Naive thymus-derived CD8-positive, alpha-beta T cell (primary cell): ENCODE measurements at places on chromosomes 2 and 18.

DNA sequence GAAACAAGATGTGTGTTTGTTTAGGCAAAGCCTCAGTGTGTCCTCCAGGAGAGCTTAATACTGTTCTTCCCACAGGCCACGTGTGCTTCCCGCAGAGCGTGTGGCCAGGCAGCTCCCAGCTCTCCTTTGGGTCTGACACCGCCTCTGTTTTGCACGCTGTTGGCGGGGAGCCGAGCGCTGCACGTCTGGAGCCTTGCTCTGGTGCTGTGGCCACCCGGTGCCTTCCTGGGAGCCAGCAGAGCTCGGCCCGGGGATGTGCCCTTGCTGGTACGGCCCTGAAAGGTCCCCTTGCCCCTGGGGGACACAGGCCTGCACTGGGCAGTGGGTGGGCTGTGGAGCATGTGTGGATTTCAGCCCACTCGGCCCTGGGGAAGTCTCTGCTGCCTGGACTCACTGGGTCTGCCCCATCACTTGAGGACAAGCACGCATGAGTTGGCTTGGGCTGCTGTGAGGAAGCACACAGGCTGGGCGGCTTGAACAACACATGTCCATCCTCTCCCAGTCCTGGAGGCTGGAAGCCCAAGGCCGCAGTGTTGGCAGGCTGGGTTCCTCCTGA lies 160.7 kb upstream of the HDAC4 start:
- H3K36me3 ChIP-seq: no peaks in the 10 kb centered on the region
- no peak for DNase-seq
- H3K27me3 ChIP-seq: peaks cover 10% of the 10 kb centered on the region
- no peak overlapping the region for H3K27ac ChIP-seq
- H3K4me1 ChIP-seq: no peaks in the 10 kb centered on the region

DNA sequence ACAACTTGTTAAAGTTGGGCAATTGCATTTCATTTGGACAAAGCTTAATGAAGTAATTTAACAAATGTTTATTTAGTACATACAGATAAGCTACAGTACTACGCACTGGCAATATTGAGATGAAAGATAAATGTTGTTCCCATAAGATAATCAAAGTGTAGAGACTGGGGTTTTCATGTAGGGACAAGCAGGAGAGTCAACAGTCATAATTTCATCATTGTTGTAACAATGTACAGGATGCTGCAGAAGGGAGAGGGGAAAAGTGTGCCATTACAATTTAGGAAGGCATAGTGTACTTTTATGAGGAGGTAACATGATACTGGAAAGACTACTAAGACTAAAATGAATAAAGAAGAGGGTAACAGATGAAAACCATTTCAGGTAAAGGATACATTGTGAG lies 441.6 kb downstream of the ERBB4 start:
- H3K27me3 ChIP-seq: no peaks in the 10 kb centered on the region
- H3K27ac ChIP-seq: no peak overlapping the region
- H3K4me3 ChIP-seq: no peak overlapping the region

DNA sequence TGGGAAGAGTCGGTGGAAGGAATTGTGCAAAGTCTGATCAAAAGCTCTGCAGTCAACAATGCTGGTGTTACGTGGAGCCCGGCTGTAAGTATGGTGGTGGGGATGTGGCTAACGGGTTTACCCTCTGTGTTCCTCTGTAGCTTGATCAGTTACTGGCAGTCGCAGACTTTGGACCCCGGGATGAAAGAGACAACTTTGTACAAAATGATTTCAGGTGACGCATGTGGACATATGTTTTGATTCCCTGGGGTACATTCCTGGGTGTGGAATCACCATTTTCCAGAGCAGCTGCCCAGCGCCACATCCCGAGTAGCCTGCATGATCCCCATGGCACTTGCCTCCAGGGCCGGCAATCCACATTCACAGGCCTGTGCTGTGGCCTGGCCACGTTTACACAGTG lies 9.8 kb downstream of the RBFA start:
- no peaks in the 10 kb centered on the region for H3K36me3 ChIP-seq
- no peaks in the 10 kb centered on the region for H3K4me1 ChIP-seq
- H3K4me3 ChIP-seq: no peak overlapping the region
- no peak overlapping the region for H3K27ac ChIP-seq
- no peak for DNase-seq

GRCh38 chr2:187658952-187659525 lies 104.8 kb upstream of the TFPI start:
- DNase-seq: no peak
- H3K27me3 ChIP-seq: peaks cover 4% of the 10 kb centered on the region
- no peak overlapping the region for H3K27ac ChIP-seq

GRCh38 chr2:182128821-182129707 lies 143.4 kb downstream of the PPP1R1C start:
- DNase-seq: no peak
- no peak overlapping the region for H3K4me3 ChIP-seq

GRCh38 chr2:222399038-222399783 lies 25.1 kb upstream of the SGPP2 start:
- no peaks in the 10 kb centered on the region for H3K36me3 ChIP-seq
- no peak overlapping the region for H3K27ac ChIP-seq
- no peaks in the 10 kb centered on the region for H3K27me3 ChIP-seq

GRCh38 chr2:925309-925708 lies 25.3 kb upstream of the SNTG2 start:
- no peak overlapping the region for H3K27ac ChIP-seq
- no peaks in the 10 kb centered on the region for H3K4me1 ChIP-seq
- H3K4me3 ChIP-seq: no peak overlapping the region
- DNase-seq: no peak

- no peak overlapping the region for H3K4me3 ChIP-seq
- peaks cover 16% of the 10 kb centered on the region for H3K4me1 ChIP-seq
- H3K27me3 ChIP-seq: no peaks in the 10 kb centered on the region
- no peak overlapping the region for H3K27ac ChIP-seq
- DNase-seq: no peak
Measured at GRCh38 chr18:23388357-23388756, 64.7 kb upstream of the RIOK3 start.

- peaks cover 76% of the 10 kb centered on the region for H3K36me3 ChIP-seq
- no peak for DNase-seq
- H3K4me1 ChIP-seq: peaks cover 8% of the 10 kb centered on the region
- H3K4me3 ChIP-seq: no peak overlapping the region
- no peak overlapping the region for H3K27ac ChIP-seq
- H3K27me3 ChIP-seq: no peaks in the 10 kb centered on the region
Measured at GRCh38 chr2:63903003-63903402, 61.3 kb downstream of the UGP2 start.

DNA sequence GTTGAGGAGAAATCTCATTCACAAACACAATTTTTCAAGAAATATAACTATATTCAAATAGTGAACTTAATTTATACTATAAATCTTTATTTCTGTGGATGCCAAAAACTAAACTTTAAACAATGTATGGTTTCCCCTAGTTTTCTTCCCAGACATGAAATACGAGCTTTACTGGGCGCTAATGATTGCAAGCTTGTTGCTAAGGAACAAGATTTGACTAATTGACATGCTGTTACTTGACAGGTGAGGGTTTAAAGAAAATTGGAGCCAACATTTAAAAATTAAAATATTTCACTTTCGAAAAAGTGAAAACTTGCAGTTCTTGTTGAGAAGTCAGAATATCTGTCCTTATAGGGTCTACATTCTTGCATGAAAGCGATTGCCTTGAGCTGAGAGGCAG lies 381.0 kb downstream of the MEIS1 start:
- DNase-seq: no peak
- H3K4me3 ChIP-seq: no peak overlapping the region
- H3K4me1 ChIP-seq: no peaks in the 10 kb centered on the region
- no peak overlapping the region for H3K27ac ChIP-seq

- DNase-seq: no peak
- no peak overlapping the region for H3K4me3 ChIP-seq
- H3K27me3 ChIP-seq: peaks cover 2% of the 10 kb centered on the region
- H3K27ac ChIP-seq: no peak overlapping the region
- H3K36me3 ChIP-seq: no peaks in the 10 kb centered on the region
- H3K4me1 ChIP-seq: no peaks in the 10 kb centered on the region
Measured at GRCh38 chr2:192155511-192156118, 39.1 kb downstream of the TMEFF2 start.

DNA sequence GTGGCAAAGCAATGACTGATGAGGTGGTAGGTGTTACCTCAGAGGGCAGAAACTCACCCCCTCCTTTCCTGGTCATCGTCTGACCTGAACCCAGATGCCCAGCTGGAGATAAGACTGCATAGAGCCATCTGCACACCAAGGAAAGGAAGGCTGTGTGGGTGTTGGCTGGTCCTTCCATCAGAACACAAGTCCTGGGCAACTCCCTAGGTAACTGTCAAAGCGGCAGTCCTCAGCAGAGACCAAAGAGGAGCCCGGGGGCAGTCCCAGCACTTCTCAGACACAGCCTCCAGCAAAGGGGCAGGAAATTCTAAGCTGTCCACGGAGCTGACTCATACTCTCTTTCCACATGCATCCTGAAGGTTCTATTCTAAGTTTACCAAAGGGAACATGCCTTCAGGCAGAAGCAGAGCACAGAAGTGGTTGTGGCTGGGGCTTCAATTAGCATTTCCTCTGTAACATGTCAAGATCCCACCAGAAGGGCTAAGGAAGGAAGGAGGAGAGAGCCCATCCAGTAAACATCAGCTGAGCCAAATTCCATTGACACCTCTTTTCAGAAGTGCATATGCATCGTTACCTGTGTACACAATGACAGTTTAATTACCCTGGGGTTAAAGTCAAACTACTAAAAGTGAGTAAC lies 54.7 kb downstream of the SPRED2 start:
- H3K4me1 ChIP-seq: peaks cover 16% of the 10 kb centered on the region
- no peak for DNase-seq
- no peaks in the 10 kb centered on the region for H3K36me3 ChIP-seq

- H3K27me3 ChIP-seq: no peaks in the 10 kb centered on the region
- no peaks in the 10 kb centered on the region for H3K36me3 ChIP-seq
- DNase-seq: no peak
- peaks cover 2% of the 10 kb centered on the region for H3K4me1 ChIP-seq
Measured at GRCh38 chr2:29050591-29050990, 23.7 kb downstream of the PCARE start.

- H3K4me1 ChIP-seq: no peaks in the 10 kb centered on the region
- no peaks in the 10 kb centered on the region for H3K27me3 ChIP-seq
- peaks cover 17% of the 10 kb centered on the region for H3K36me3 ChIP-seq
- no peak overlapping the region for H3K4me3 ChIP-seq
Measured at GRCh38 chr2:189267491-189267890, 87.9 kb upstream of the COL5A2 start.

DNA sequence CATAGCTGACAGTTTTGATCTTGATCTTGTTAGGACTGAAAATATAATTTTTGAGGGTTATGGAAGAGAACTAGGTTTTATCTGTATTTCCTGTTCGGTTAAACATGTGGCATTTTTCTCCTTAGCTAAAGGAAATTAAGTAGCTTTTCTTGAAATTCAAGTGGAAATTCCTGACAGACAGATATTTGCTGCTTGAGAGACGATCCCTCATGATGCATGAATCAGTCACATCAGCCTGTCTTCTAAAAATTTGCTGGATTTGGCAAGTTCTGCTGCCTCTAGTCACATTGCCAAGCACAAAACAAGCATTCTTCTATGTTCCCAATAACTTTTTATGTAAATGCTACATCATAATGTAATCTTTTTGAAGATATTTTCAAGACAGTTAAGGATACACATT lies 201.8 kb upstream of the ATP5MC3 start:
- H3K36me3 ChIP-seq: peaks cover 3% of the 10 kb centered on the region
- DNase-seq: no peak
- H3K4me1 ChIP-seq: no peaks in the 10 kb centered on the region
- no peak overlapping the region for H3K27ac ChIP-seq
- peaks cover 9% of the 10 kb centered on the region for H3K27me3 ChIP-seq

DNA sequence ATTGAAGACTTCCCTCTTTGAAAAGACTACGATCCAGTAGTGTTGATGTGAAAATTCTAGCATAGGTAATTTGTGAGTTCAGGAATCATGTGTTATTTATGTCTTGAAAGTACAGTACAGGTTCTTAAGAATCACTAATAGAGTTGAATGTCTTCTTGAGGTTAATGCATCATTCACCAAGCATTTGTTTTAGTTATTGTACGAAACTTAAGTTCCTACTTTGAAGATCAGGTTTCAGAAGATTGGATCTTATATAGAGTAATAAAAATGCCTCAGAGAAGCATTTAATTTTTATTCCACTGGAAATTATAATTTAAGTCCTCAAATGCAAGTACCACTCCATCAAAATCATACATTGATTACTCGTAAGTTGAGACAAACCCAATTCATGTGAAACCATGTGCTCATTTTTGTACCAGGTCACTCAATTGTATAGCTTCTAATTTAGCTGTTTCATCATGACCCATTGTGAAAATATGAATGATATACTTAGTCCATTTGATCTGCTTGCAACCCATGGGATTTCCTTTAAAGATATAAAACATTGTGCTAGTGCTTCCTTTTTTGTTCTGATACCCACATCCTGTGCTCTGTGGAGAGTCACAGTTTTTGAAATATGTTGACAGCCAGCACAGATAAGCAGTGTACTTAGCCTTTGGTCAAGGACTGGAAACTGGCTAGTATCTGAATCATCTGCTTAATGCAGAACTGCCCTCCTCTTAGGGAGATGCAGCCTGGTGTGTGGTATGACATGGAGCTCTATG lies 22.5 kb upstream of the RAB27B start:
- peaks cover 10% of the 10 kb centered on the region for H3K27me3 ChIP-seq
- H3K4me1 ChIP-seq: peaks cover 4% of the 10 kb centered on the region
- DNase-seq: no peak

GRCh38 chr2:5373200-5373599 lies 319.0 kb upstream of the SOX11 start:
- no peak overlapping the region for H3K27ac ChIP-seq
- H3K36me3 ChIP-seq: no peaks in the 10 kb centered on the region
- H3K27me3 ChIP-seq: peaks cover 8% of the 10 kb centered on the region
- no peaks in the 10 kb centered on the region for H3K4me1 ChIP-seq

DNA sequence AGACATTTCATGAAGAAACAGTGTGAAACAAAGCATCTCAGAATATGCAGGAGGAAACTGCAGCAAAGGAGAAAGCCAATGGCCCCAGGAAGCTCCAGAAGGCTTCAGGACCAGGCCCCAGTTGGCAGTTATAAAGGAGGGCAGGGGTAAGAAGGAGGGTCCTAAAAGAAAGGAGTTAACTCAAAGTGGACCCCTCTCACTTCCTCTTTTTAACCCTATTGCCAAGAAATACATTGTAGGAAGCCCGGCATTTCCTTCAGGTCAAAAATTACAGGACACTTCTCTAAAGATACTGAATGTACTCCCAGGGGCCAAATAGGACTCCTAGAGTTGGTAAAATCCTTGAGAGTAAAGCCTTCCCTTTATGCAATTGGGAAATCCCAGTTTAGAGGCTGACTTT lies 77.1 kb upstream of the TGFA start:
- no peak overlapping the region for H3K4me3 ChIP-seq
- peaks cover 10% of the 10 kb centered on the region for H3K27me3 ChIP-seq
- no peak overlapping the region for H3K27ac ChIP-seq
- H3K36me3 ChIP-seq: peaks cover 3% of the 10 kb centered on the region

DNA sequence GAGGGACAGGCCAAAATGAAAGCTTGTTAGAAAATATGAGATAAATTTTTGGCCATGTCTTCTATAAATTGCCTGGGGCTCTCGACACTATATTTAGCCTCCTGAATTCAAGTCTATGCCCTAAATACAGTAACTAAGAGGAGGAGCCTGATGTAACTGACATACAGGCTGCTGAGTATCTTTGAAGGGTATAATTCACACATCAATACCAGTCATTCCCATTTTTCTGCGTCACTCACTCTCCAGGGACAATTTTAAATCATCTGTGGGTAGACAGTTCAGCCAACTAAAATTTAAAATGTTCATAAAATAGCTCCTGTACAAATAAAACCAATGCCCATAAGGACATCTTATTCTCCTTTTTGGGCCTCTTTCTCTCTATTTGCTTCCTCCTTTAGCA lies 105.9 kb downstream of the AP1S3 start:
- no peaks in the 10 kb centered on the region for H3K4me1 ChIP-seq
- no peak overlapping the region for H3K27ac ChIP-seq
- no peak for DNase-seq
